Activated CD4-positive, CD25-positive, alpha-beta regulatory T cell (primary cell): ENCODE measurements at places on chromosomes 11 and 22.

DNA sequence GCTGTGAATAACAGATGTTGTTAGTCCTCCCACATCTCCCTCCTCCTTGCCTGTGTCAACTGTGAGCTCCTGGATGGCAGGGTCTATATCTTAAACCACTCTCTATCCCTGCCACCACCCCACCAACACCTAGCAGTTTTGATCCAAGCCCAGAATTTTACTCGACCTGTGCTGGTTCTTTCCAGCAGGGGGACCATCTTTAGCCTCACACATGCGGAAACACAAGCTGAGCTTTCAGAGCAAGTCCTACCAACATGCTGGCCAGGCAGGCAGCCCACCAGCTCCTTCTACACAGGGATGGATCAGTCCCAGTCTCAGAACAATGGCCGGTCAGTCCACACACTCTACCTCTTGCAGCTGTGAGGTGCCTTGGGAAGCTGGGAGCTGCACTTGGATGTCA is 231.5 kb downstream of the NXPE2 start:
- DNase-seq = no peak

DNA sequence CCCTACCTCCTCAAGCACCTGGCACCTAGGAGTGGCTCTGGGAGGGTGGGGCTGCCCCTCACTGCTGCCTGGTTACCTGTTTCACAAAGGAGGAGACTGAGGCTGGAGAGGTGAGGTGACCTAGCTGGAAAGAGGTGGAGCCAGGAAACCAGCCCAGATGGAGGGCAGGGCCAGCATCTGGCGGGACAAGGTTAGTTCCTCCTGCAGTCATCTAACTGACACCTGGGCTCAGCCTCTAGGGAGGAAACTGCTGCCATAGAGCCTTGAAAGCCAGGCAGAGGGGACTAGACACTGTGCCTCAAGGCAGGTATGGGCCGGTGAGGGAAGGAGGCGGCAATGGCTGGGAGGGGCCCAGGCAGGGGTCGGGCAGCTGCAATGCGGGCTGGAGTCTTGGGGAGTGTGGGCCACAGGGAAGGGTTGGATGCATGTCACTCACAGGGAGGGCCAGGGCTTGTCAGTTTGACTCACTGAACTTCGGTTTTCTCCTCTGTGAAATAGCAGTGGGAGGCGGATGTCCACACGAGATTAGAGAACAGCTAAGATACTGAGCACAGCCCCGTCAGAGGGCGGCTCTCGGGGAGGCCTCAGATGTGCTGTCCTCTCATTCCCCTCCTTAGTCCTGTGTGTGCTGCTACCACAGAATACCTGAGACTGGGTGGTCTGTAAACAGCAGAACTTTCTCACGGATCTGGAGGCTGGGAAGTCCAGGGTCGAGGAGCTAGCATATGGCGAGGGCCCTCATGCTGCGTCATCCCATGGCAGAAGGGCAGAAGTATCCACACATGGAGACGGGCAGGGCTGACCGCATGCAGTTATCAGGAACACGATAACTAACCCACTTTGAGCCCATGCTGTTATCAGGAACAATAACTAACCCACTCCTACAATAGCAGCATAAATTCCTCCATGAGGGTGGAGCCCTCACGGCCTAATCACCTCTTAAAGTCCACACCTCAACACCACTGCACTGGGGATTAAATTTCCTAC is 16.1 kb downstream of the MGAT3 start:
- no peak for DNase-seq

DNA sequence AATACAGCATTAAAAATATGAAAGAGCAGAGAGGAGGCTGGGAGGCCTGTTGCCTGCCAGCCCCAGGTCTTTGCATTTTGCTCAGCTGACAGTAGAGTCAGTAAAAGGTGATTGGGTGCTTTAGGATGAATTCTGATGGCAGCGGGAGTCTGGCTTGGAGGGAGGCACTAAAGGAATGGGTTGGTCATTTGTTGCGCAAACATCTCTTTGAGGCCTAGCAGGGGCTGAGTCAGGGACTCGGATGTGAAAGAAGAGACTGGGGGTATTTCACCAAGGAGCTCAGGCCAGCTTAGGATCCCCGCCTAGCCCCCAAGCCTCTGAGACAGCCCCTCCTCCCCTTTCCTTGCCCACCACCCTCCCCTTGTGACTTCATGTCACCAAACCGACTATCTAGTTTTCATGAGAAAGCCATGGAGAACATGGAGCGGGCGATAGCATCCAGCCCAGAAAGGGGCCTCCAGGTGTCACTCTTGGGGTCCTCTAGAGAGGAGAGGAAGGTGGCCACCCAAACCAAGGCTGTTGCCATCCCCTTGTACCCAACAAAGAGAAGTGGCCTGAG is 9.7 kb downstream of the DGKZ start:
- no peak for DNase-seq

DNA sequence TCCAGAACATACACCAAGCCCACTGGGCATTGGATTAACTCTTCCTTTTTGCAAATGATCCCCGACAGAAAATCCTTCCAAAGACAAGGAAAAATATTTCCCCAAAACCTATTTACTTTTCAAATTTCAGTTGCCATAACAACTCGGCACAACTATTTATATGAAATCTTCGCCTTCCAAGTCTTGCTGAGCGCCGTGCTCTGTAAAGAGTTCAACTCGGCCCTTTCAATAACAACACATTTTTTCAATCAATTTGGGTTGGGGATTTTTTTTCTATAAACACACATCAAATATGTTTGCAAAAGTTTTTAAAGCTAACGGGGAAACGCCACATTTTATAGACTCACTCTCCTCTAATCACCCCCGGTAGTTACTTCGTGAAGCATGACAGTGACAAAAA is 333.8 kb downstream of the MN1 start:
- DNase-seq = no peak

GRCh38 chr11:75270896-75271418 is 30.4 kb downstream of the TPBGL start:
- no peak for DNase-seq

DNA sequence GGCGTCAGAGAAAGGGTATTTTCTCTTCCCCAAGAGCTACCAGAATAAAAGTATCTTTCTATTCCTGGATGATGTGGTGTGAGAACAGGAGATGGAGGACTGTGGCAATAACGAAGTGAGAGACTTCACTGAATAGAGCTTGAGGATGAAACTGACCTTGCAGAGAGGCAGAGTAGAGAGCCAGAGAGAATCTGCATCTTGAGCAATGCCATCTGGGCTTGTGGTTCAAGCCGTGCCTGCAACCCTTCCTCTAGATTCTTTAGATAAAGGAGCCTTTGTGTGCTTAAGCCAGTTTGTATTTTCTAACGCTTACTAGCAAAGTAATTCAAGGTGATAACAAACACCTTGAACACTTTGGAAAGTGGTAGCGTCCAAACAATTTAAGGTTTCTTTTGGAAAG is 2.2 kb downstream of the ME3 start:
- no peak for DNase-seq

GRCh38 chr11:45459491-45459890 is 173.3 kb upstream of the SYT13 start:
- no peak for DNase-seq

DNA sequence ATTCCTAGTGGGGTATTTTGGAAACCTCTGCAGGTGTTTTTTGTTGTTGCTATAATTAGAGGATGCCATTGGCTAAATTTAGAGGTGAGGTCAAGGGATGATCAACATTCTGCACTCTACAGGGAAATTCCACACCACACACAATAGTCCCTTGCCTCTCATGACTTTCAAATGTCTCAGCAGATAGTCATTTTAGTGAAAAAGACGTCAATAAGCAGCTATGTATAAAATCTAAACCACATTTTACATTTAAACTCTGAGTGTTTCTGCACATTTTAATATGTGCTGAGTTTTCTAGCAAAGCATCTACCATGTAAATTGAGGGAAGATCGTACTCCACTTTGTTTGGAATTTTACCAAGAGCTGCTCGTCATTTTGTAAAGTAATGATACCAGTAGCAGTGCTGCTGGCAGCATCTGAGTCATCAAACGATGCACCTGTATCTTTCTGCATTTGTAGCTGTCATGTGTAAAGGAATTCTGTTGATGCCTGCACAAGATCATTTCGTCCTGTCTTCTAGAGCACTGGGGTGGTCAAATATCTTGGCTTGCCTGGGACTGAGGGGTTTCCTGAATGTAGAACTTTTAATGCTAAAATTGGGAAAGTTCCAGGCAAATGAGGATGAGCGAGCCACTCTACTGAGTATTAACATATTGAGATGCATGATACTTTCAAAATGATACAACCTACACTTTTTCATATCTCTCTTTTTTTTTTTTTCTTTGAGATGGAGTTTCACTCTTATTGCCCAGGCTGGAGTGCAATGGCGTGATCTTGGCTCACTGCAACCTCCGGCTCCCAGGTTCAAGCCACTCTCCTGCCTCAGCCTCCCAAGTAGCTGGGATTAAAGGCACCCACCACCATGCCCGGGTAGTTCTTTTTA is 414.5 kb upstream of the SYN3 start:
- no peak for DNase-seq

DNA sequence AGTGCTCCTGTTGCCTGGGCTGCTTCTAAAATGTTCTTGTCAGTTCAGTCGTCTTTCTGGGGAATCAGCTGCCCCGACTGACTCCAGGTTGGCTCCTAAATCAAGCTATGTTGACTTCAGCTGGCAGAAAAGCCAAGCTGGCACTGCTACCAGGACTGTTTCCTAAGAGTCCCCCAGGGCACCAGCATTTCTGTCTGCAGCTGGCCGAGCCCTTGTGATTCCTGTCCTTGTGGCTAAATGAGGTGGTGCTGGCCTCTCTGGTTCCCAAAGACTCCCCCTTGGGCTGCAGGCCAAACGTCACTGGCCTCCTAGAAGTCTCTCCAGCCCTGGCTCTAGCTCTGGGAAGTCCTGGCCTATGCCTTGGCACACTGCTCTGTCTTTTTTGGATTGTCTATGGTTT is 31.1 kb downstream of the GRAMD1B start:
- no peak for DNase-seq

DNA sequence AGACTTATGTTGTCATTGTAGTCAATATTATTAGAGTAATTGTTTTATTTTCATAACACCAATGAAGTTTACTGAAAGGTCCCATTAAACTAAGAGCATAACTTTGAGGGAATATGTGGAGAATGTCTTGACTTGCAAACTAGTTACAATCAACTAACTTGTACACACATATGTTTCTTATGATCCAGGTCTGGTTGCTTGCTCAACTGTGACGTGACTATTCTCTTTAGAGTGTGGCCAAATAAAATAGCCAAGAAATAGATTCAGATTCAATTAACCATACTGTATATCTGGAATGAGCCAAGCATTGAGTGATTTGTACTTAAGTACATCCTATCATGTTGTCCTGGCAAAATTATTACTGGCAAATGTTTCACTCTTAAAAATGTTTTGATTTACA is 101.7 kb downstream of the METTL15 start:
- DNase-seq = no peak

DNA sequence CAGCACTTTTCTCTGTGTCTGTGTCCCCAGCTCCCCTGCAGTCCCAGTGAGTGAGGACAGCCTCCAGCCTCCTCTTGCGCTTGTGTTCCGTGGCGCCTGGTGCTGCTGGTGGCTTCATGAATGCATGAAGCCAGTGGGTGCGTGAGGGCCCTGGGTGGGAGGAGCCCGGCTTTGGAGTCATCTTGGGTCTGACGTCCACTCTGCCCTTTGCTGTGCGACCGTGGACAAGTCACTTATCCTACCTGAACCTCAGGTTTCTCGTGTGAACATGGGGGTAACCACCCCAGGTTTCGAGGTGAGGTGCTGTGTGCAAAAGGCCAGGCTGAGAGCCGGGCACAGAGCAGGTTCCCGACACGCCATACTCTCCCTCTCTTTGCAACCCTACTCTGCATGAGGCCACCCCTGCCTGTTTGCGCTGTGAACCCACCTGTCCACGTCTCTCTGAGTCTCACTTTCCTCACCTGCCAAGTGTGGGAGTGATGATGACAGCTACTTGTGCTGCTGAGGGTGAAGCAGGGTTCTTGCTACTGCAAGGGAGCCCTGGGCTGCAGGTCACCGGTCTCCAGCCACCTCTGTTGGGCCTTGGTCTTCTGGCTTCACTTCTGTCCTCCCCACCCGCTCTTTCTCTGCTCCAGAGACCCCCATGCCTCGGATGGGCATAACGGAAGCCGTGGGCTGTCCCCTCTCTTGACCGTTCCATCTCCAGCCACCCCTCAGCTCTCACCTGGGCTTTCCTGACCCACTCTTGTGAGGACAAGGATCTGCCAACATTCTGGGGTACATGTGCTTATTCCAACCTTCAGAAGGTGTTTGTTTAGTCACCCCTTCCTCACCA is 537.6 kb downstream of the TBC1D22A start:
- no peak for DNase-seq

GRCh38 chr22:28103596-28103995 is 184.5 kb upstream of the PITPNB start:
- no peak for DNase-seq

DNA sequence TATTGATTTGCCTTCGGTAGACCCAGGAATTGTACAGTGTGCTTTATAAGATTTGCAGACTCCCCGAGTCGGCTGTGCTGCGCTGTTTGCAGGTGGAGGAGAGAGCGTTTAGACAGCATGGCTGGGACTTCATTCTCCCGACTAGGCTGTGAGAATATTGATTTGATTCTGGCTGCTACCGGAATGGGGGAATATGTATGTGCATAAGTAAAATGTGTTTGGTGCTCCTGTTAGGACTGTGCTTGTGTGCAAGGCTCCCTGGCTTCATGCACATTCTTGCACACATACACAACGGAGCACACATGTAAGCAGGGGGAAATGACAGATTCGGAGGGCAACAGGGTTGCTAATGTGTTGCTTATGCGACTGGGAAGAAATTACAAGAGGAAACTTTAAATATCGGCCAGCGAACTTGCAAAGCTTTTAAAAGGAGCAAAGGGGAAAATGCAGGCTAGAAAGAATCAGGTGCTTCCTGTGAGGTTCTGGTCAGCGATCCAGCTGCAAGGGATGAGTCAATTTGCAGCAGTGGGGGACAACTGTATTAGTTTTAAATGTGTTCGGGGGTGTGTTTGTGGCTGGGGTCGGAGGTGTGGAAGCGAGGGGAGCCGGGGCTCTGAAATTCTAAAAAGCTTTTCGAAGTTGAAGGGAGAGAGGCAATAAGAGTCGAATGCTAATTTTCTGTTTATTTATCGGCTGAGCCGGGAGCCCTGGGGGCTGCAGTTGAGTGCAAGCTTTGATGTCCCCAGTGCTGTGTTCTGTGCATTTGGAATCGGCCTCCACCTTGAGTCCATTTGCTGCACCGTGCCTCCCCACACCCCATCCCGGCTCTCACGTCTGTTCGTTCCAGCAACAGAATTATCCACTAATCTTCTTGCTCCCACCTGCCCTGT is 731 bp downstream of the NTM start:
- DNase-seq = no peak

DNA sequence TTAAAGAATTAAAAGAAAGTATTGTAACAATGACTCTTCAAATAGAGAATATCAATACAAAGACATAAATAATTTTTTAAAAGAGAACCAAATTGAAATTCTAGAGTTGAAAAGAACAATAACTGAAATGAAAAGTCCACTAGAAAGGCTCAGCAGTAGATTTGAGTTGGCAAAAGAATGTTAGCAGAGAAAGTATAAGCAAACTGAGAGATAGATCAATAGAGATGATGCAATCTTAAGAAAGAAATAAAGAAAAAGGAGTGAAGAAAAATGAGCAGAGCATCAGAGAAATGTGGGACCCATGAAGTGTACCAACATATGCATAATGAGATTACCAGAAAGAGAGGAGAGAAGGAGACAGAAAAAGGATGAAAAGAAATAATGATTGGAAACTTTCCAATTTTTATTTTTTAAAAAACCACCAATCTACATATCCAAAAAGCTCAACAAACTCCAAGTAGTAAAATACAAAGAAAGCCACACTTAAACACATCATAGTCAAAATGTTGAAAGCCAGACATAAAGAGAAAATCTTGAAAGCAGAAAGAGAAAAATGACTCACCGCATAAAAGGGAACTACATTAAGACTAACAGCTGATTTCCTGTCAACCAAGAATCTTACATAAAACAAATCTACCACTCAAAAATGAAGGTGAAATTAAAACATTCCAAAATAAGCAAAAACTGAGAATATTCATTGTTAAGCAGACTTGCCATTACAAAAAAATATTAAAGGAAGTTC is 20.9 kb downstream of the NCF4 start:
- DNase-seq = no peak
